ENCODE measurements at places on chromosomes 5 and 9. TPM values are rescaled to one million over a fixed set of nuclear protein-coding genes. Genes with fewer than 3 reads are reported as not detected.

Gene PCDHGA8
- total RNA-seq, result 8.5 TPM

Gene PGGT1B
- total RNA-seq, result 23.8 TPM

DNA sequence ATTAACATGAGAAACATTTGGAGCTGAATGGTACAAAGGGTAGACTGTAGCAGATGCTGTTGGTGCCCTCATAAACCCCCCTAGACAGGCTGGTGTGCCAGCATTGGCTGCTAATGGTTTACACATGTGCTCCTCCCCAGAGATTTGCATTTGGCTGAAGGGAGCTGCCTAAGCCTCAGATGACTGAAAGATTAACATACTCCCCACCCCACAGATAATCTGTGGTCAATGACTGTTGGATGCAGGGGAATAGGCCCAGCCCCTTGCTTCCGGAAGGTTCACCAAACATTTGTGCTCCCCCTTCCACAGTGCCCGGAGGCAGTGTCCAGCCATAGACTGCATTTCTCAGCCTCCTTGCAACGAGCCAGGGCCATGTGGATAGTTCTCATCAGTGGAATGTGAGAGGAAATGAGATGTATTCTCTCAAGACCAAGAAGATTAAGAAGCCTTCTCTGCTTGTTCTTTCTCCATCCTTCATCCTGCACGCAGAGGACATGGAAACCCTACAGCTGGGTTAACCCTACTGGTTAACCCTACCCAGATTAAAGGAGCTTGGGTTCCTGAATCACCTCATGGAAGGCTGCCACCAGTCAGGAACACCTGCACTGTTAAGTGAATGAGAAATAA, 79.6 kb downstream of the PHAX start:
- no peaks in the 10 kb centered on the region for H3K4me1 ChIP-seq
- no peak for DNase-seq
- H3K27me3 ChIP-seq, result peaks cover 57% of the 10 kb centered on the region
- H3K36me3 ChIP-seq, result no peaks in the 10 kb centered on the region
- H3K4me3 ChIP-seq, result no peak overlapping the region

- no peak overlapping the region for H3K27ac ChIP-seq
- H3K4me3 ChIP-seq, result no peak overlapping the region
- no peaks in the 10 kb centered on the region for H3K36me3 ChIP-seq
- no peaks in the 10 kb centered on the region for H3K4me1 ChIP-seq
- DNase-seq, result no peak
- peaks cover 2% of the 10 kb centered on the region for H3K27me3 ChIP-seq
These were observed 95.0 kb upstream of the NR5A1 start for GRCh38 chr9:124602204-124602603.

DNA sequence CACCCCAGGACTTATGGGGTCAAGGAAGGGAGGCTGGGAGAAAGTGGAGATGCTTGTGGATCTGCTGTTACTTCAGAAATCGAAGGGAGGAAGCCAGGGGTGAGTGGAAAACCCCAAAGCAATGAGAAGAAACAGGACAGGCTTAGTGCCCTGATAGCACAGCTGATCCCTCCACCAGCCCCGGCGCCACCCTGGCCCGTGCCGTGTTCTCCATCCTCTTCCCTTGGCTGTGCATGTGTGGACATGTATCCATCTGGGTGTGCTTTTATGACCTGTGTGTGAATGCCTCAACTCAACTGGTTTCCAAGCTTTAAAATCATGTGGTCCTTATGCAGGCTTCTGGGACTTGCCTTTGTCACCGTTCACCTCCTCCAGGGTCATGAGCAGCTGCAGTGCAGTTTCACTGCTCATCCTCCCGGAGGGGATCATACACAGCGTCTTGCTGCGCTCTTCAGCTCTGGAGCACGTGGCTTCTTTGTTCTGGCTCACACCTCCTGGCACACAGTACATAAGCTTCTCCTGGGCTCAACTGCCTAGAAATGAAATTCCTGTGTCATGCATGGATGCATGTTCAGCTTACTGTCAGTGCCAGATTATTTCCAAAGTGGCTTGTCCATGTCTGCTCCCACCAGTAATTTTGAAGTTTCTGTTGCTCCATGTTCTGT, 58.2 kb downstream of the IPPK start:
- H3K36me3 ChIP-seq, result peaks cover 54% of the 10 kb centered on the region
- H3K4me3 ChIP-seq, result no peak overlapping the region
- no peaks in the 10 kb centered on the region for H3K27me3 ChIP-seq
- peak overlapping the region; percentile 86 for H3K27ac ChIP-seq
- no peak for DNase-seq
- H3K4me1 ChIP-seq, result peaks cover 48% of the 10 kb centered on the region

- H3K4me3 ChIP-seq, result no peak overlapping the region
- peaks cover 23% of the 10 kb centered on the region for H3K36me3 ChIP-seq
- H3K27ac ChIP-seq, result no peak overlapping the region
These were observed 10.7 kb downstream of the GRM6 start for GRCh38 chr5:178984145-178985072.

DNA sequence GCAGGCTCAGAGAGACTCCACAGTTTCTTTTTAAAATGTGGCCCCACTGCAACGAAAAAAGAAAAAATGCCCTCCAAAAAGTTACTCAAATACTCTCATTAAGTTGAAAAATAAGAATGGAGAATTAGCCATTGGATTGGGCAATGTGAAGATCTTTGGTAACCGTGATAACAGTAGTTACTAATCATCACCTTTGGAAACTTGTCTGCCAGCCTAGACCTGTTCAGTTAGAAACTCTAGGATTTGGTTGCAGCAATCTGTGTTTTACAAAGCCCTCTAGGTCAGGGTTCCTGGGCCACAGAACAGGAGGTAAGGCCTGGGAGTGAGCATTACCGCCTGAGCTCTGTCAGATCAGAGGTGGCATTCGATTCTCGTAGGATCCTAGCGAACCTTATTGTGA, 34.2 kb downstream of the VPS13A start:
- no peaks in the 10 kb centered on the region for H3K27me3 ChIP-seq
- H3K36me3 ChIP-seq, result peaks cover 43% of the 10 kb centered on the region
- H3K4me1 ChIP-seq, result no peaks in the 10 kb centered on the region
- no peak overlapping the region for H3K27ac ChIP-seq
- no peak for DNase-seq
- H3K4me3 ChIP-seq, result no peak overlapping the region

DNA sequence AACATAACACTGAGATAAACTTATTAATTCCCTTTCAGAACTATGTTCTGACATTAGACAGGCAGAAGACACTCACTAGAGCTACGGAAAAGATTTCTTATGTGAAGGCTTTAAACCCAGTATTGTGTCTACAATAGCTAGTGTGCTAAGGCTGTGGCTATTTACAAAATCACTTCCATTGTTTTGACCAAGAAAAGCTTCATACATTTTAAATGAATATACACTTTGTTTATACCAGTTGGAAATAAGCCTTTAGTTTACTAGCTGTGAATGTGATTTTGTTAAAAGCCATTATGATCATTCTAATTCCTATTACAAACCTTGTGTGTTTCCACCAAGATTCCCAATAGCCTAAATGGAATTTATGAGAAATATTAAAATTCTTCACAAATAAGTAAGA, 83.0 kb downstream of the AGTPBP1 start:
- peaks cover 10% of the 10 kb centered on the region for H3K36me3 ChIP-seq
- H3K27me3 ChIP-seq, result no peaks in the 10 kb centered on the region
- no peaks in the 10 kb centered on the region for H3K4me1 ChIP-seq
- no peak for DNase-seq

GRCh38 chr5:97163360-97163764, 19.7 kb downstream of the RIOK2 start:
- H3K4me1 ChIP-seq, result no peaks in the 10 kb centered on the region
- no peak overlapping the region for H3K4me3 ChIP-seq
- DNase-seq, result no peak
- H3K27me3 ChIP-seq, result no peaks in the 10 kb centered on the region

GRCh38 chr9:121634329-121635261, 16.8 kb upstream of the DAB2IP start:
- no peaks in the 10 kb centered on the region for H3K36me3 ChIP-seq
- H3K27me3 ChIP-seq, result no peaks in the 10 kb centered on the region
- peak overlapping the region; percentile 50 for H3K27ac ChIP-seq
- H3K4me3 ChIP-seq, result no peak overlapping the region
- peaks cover 67% of the 10 kb centered on the region for H3K4me1 ChIP-seq
- no peak for DNase-seq

Gene GRIA1
- total RNA-seq, result 0.14 TPM

- no peak for DNase-seq
- no peak overlapping the region for H3K27ac ChIP-seq
- H3K4me1 ChIP-seq, result peaks cover 29% of the 10 kb centered on the region
- H3K36me3 ChIP-seq, result peaks cover 4% of the 10 kb centered on the region
- H3K27me3 ChIP-seq, result no peaks in the 10 kb centered on the region
- H3K4me3 ChIP-seq, result no peak overlapping the region
These were observed 30.8 kb downstream of the KLHL3 start for GRCh38 chr5:137705106-137705505.

GRCh38 chr9:23820451-23821374, 5.3 kb downstream of the ELAVL2 start:
- H3K27me3 ChIP-seq, result peaks cover 94% of the 10 kb centered on the region
- no peaks in the 10 kb centered on the region for H3K36me3 ChIP-seq
- no peak for DNase-seq
- no peak overlapping the region for H3K27ac ChIP-seq

Gene PCDHB13
- 2.5 TPM for total RNA-seq

DNA sequence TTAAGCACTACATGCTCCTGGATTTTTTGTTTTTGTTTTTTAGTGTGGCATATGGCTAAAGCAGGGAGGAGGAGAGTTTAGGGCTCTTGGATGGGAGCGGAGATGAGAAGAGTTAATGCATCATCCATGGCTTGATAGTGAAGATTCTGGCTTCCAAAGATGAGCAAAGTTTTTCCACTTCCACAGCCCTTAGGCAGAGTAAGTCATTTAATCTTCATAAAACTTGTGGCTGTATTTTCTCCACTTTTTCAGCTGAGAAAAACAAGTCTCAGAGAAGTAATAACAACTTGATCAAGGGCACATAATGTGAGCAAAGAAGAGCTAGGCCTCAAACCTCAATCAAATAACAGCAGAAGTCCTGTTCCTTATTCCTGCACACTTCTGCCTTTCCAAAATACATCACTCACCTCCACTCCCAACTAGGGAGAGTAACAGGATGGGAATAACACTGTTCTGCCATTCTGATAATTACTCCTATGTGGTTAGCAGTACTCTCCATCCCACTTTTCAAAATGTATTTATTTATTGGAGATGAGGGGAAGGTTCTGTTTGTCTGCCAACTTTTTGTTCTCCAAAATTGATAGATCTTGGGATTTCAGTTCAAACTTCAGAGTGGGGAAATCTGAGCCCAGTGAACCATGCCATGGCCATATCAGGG, 53.7 kb upstream of the DPYSL3 start:
- no peak overlapping the region for H3K27ac ChIP-seq
- H3K27me3 ChIP-seq, result no peaks in the 10 kb centered on the region
- H3K36me3 ChIP-seq, result no peaks in the 10 kb centered on the region
- DNase-seq, result no peak
- peaks cover 3% of the 10 kb centered on the region for H3K4me1 ChIP-seq

GRCh38 chr9:75894566-75894965, 4.1 kb downstream of the PCSK5 start:
- H3K27me3 ChIP-seq, result no peaks in the 10 kb centered on the region
- H3K4me3 ChIP-seq, result no peak overlapping the region
- H3K4me1 ChIP-seq, result peaks cover 61% of the 10 kb centered on the region

DNA sequence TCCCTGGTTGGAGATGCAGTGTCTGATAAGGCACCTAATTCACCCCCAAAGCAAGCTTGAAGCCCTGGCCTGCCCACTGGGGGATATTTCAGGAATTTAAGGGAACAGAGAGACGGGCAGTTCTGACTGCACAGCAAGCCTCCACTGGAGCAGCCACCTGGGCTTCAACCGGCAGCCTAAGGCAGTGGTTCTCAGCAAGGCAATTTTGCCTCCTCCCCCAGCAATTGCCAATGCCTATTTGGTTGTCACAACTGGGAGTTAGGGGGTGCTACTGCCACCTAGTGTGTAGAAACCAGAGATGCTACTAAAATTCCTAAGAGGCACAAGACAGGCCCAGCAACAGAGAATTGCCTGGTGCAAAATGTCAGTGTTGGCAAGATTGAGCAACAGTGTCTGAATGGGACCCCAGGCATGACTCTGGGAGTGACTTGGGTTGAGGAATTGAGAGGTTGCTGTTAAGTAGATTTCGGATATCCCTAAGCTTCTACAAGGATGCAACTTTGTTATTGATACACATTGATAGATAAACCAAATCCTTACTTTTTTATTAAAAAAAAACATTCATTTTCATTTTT, 58.7 kb upstream of the CTSL start:
- H3K27ac ChIP-seq, result no peak overlapping the region
- H3K36me3 ChIP-seq, result no peaks in the 10 kb centered on the region
- H3K4me1 ChIP-seq, result no peaks in the 10 kb centered on the region
- no peak overlapping the region for H3K4me3 ChIP-seq

Gene PTPN3
- total RNA-seq, result 27.4 TPM

GRCh38 chr9:122777935-122778627, 10.7 kb upstream of the OR5C1 start:
- H3K4me3 ChIP-seq, result no peak overlapping the region
- H3K36me3 ChIP-seq, result no peaks in the 10 kb centered on the region
- H3K4me1 ChIP-seq, result no peaks in the 10 kb centered on the region
- DNase-seq, result no peak
- H3K27ac ChIP-seq, result no peak overlapping the region

- H3K27ac ChIP-seq, result peak overlapping the region; percentile 68
- H3K27me3 ChIP-seq, result peaks cover 68% of the 10 kb centered on the region
- no peak for DNase-seq
- peak overlapping the region; percentile 67 for H3K4me3 ChIP-seq
These were observed 625 bp upstream of the OLFM1 start for GRCh38 chr9:135086597-135087488.

GRCh38 chr5:152855441-152855840, 450.4 kb upstream of the NMUR2 start:
- no peaks in the 10 kb centered on the region for H3K4me1 ChIP-seq
- H3K4me3 ChIP-seq, result no peak overlapping the region

Gene LCN9
- total RNA-seq, result not detected

Measured in left ventricle myocardium inferior (tissue), 1 donor.